Mesenchymal stem cell (in vitro differentiated cells and primary cell): ENCODE measurements at places on chromosomes 1 and 21.

GRCh38 chr1:68745011-68745410 lies 248.1 kb upstream of the DEPDC1 start:
- H3K36me3 ChIP-seq, result no peaks in the 10 kb centered on the region
- DNase-seq, result no peak
- no peak overlapping the region for H3K4me3 ChIP-seq
- no peaks in the 10 kb centered on the region for H3K4me1 ChIP-seq
- H3K27me3 ChIP-seq, result no peaks in the 10 kb centered on the region

DNA sequence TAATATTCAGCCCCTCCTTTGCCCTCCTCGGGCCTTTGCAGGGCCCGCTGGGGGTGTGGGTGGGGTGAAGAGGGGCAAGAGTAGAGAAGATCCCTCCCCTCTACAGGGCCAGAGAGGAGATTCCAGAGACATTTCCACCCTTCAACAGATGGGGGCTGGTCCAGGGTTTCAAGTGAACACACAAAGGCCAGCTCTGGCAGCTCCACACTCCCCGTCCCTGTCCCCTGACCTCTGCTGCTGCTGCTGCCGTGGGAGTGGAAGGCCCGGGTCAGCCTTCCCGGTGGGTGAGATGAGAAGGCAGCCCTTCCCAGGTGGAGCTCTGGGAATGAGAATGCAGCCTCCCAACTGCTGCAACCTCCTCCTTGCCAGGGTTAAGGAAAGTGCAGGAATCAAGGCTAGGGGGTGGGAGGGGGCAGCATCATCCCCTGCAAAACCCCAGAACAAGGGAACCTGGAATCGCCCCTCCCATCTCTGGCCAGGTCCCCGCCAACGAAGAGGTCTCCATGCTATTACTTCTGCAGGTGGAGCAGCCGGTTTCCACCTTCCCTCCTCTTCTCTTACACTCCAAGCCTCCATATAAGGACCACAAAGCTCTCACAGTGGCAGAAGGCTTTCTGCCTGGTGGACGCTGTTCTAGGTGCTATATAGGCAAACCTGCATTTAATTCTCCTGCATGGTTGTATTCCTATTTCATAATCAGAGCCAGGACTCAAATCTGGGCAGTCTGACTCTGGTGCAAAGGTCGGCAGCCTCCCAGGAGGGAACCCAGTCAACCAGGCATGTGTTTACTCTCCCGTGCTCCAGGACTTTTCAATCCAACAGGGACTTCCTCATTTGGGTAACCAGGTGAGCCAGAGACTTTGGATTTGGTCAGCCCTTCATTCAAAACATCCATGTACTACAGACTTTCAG lies 22.9 kb upstream of the ARHGEF10L start:
- no peaks in the 10 kb centered on the region for H3K36me3 ChIP-seq
- no peak overlapping the region for H3K4me3 ChIP-seq
- H3K27ac ChIP-seq, result no peak overlapping the region
- H3K4me1 ChIP-seq, result peaks cover 4% of the 10 kb centered on the region
- peaks cover 33% of the 10 kb centered on the region for H3K27me3 ChIP-seq

- H3K4me3 ChIP-seq, result peak overlapping the region; percentile 74
- H3K27me3 ChIP-seq, result no peaks in the 10 kb centered on the region
- no peak overlapping the region for H3K27ac ChIP-seq
- peaks cover 17% of the 10 kb centered on the region for H3K36me3 ChIP-seq
- peaks cover 16% of the 10 kb centered on the region for H3K4me1 ChIP-seq
Observed at GRCh38 chr1:52602856-52603600, 857 bp downstream of the GPX7 start.

GRCh38 chr1:89454845-89455521 lies 69.6 kb upstream of the LRRC8B start:
- H3K27me3 ChIP-seq, result no peaks in the 10 kb centered on the region
- H3K4me1 ChIP-seq, result no peaks in the 10 kb centered on the region
- H3K4me3 ChIP-seq, result no peak overlapping the region
- DNase-seq, result peak; percentile 58

- DNase-seq, result no peak
- no peaks in the 10 kb centered on the region for H3K36me3 ChIP-seq
- H3K4me3 ChIP-seq, result no peak overlapping the region
- peaks cover 10% of the 10 kb centered on the region for H3K4me1 ChIP-seq
- no peak overlapping the region for H3K27ac ChIP-seq
Observed at GRCh38 chr1:111505641-111506119, 2.2 kb upstream of the ADORA3 start.

DNA sequence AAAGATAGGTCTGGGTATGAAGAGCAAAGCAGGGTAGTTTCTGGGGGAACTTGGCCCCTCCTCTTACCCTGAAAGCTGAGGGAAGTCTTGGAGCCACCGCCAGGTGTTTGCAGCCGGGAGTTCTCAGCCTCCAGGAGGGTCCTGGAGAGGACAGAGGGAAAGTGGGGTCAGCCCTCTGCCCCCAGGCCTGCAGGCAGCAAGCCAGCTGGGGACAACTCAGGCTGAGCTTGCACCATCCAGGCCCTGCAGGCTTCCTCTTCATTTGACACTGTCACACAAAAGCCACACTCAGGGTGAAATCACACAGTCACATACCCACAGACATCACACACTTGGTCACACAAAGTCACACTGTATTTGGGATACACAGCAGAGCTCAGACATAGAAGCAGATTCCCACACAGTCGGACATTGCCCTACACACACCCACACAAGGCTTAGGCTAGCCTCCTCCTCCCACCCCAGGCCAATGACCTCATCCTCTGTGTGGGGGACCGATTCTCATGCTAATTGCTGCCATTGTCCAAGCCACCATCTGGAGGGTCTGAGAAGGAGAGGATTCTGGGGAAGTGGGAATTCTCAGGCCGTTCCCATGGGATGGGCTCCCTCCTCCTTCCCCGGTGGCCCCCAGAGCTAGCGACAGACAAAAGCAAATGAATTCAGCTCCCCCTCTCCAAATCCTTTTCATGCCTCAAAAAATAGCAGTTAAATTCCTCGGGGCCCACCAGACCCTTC lies 3.7 kb downstream of the NES start:
- H3K4me3 ChIP-seq, result no peak overlapping the region
- peaks cover 32% of the 10 kb centered on the region for H3K36me3 ChIP-seq
- DNase-seq, result peak; percentile 63
- peaks cover 51% of the 10 kb centered on the region for H3K4me1 ChIP-seq
- H3K27me3 ChIP-seq, result peaks cover 1% of the 10 kb centered on the region
